Fibroblast of pulmonary artery (primary cell): ENCODE measurements at places on chromosomes 12 and 14.
A peak's percentile ranks its signal among the peaks of the same experiment; 100 is the strongest.

GRCh38 chr14:36654794-36655381 is 6.8 kb upstream of the PAX9 start:
- DNase-seq, result no peak

- peak; percentile 41 for DNase-seq
These were observed 11.7 kb upstream of the RIPK3 start for GRCh38 chr14:24351517-24351916.

DNA sequence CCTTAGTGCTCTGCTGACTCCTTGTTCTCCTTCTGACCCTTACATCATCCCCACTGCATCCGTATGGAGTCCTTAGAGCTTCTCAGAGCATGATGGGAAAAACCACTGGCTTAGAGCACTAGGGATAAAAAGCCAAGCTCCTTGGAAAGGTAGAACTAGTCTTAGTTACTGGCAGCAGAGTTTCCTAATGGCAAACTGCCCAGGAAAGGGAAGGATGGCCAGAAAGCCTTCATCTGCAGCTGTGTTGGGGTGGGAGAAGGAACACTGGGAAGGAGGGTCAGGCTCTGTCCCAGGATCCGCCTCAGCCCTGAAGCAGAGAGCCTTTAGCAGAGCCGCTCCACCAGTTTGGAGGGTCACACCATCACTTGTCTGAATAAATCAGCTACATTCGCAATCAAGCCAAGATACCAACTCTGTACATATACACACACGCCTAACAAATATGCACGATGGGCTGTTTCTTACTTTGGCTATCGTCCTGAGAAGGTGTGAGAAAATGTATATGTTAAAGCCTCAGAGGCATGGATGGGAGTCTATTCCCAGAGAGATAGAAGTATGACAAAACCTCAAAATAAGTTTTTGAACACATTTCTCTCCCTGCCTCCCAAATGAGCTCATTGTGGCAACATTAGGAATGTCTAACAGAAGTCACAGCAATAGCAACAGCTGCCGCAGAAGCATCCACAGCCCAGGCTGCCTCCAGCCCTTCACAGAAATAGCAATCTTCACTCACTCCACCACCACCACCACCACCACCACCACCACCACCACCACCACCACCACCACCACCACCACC is 18.6 kb upstream of the GALNT8 start:
- DNase-seq, result peak; percentile 20

- DNase-seq, result peak; percentile 3
These were observed 331.6 kb upstream of the STXBP6 start for GRCh38 chr14:25381498-25381897.

DNA sequence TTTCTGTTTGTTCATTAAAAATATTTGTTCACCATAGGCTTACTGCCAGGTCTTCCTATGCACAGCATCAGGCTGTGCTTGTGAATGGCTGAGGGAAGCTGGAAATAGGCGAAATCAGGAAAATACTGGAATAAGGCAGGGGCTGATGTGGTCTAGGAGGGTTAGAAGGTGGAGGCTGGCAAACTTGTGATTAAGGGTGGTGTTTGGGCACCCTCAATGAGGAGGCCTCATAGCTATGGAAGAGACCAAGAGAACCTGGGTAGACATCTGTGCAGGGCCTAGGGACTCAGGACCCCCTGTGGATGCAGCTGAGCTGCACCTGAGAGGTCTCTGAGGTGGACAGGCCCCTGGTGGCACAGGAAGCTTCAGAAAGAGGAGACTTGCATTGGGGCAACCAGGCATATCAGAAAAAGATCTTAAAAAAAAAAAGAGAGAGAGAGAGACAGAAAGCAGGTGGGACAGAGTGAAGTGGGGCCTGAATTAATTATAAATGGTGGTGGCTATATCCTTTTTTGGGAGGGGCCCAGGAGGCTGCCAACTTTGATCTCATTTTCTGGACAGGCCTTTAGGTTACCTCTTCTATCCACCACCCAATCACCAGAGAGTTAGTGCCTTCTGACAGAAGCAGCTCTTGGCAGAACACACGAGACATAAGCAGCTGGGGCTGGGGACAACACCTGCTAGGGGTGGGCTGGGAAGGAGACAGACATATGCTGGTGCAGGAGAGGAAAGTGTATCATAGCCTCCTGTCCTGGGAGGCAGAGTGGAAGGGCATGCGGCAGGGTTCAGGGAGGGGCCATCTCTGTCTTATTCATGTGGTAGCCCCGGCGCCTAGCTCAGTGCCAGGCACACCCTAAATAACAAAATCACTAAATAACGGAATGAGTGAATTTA is 46.7 kb upstream of the ATP23 start:
- no peak for DNase-seq

GRCh38 chr12:89927226-89927698 is 218.6 kb upstream of the ATP2B1 start:
- no peak for DNase-seq

DNA sequence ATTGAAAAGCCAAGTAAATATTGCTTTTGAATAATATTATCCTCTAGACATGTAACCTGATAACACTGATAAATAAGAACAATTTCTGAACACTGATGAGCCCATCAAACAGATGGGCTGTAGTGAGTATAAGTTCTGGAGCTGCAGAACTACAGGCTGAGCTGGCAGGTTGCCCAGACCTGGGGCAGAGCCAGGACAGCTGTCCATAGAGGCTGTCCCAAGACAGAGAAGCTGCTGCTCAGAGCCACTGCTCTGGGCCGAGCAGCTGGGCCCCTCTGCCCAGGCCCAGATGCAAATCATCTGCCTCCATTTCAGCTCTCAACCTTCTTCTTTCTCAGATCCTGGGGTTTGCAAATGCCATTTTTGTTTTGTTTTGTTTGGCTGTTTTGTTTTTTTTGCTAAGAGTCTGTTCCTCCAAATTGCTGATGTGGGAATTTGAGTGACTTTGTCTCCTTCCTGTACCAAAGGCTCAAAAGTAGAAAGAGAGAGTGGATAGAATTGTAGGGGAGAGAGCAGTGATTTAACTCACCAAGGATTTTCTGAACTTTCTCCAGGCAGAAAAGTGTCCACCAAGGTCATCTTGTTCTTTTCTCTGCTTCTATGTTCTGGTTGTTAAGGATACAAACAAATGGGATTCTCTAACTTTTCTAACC is 4.0 kb upstream of the TESPA1 start:
- peak; percentile 52 for DNase-seq

- no peak for DNase-seq
These were observed 524 bp downstream of the KMT5A start for GRCh38 chr12:123384318-123384993.

- no peak for DNase-seq
These were observed 3.3 kb downstream of the NKX2-8 start for GRCh38 chr14:36579001-36579555.

DNA sequence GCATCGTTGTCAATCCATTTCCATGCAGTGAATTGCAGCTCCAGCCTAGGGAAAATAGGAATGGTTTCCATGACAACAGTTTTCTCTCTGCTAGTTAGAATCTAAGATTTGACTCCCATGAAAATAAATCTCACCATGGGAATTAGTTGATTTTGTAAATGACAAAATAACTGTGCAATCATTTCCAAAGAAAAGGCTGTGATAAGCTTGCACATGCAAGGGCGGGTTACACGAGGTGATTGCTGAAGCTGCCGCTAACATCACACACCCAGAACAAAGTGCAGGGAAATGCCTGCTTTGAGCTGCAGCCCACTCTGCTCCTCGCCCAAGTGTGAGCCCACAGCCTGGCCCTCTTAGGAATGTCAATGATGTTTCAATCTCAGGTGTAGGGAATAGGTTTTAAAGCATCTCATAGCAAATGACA is 53.8 kb downstream of the TRIM9 start:
- DNase-seq, result no peak

DNA sequence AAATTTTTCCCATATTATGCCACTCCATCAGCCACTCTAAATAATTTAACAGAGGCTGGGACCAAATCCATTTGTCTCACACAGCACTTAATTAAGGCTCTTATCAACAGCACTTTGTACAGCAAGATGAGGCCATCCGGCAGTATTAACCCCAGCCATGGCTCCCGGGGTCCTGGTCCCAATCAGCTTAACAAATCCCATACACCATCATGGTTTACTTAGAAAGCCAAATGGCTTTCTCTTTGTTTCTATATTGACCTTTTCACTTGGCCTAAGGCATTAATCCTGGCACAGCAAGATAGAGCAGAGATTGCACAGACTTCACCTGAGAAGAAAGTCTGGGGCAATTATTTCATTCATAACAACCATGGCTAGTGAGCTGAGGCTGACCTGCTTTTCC is 38.6 kb downstream of the SPTSSA start:
- no peak for DNase-seq

GRCh38 chr14:93811020-93811419 is 22.7 kb upstream of the PRIMA1 start:
- DNase-seq, result no peak

DNA sequence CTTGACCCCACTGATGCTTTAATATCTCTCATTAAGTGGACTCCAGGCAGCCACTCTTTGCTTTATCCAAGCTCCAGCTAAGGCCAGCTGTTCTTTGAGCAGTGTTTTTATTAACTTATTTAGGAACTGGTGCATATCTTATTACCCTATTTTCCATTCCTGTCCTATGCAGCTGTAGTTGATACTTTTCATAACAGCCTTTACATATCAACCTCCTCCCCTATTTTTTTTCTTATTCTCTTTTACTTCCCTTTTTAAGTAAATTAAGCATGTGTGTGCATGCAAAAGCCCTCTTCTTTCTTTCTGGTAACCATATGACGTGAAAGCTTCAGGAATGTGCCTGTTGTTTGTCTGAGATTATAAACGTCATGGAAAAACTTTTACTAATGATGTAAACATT is 121.2 kb downstream of the PTPRQ start:
- DNase-seq, result peak; percentile 66

- no peak for DNase-seq
These were observed 80.6 kb downstream of the TSPAN9 start for GRCh38 chr12:3157581-3158323.

DNA sequence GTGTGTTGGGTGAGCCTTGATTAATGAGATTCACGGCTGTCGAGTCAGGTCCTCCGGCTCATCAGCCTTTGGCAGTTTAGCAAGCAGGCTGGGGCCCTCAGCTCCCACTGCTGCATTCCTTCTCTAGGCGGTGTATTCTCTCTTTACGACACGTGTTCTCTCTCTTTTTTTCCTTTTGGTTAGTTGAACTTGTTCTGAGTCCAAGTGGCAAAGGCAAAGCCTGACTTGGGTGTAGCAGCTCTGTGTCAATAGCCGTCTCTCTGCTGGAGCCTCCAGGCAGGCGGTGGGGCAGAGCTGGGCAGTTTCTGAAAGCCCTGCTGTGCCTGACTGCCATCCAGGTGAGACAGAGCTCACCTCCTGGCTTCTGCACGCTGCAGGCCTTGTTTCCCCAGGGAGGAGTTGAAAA is 46.6 kb downstream of the SUSD6 start:
- DNase-seq, result peak; percentile 47

- no peak for DNase-seq
These were observed 25.3 kb downstream of the GNS start for GRCh38 chr12:64733857-64734256.

DNA sequence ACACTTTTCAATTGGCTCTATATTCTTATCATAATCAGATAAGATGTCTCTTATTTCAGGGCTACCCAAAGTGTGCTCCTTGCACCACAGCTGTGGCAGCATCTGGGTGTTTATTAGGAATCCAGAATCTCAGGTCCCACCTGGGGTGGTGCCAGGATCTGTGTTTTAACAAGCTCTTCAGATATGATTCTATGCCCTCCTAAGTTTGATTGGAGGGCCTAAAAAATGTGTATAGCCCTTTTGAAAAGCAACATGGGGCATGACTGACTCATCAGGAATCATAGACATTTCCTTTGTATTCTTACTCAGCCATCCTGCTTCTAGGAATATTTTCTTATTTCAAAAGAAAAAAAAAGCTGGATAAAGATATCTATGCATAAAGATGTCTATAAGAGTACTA is 103.1 kb downstream of the HELB start:
- peak; percentile 63 for DNase-seq

- no peak for DNase-seq
These were observed 31.1 kb upstream of the AMIGO2 start for GRCh38 chr12:47110718-47111391.
